ENCODE measurements at places on chromosomes 4 and X.

- no peaks in the 10 kb centered on the region for H3K36me3 ChIP-seq
- H3K4me3 ChIP-seq, result no peak overlapping the region
- no peaks in the 10 kb centered on the region for H3K27me3 ChIP-seq
- no peak for DNase-seq
- no peaks in the 10 kb centered on the region for H3K4me1 ChIP-seq
These were observed 41.8 kb upstream of the RLIM start for GRCh38 chrX:74656079-74656745.

GRCh38 chr4:60365176-60365575, 835.0 kb upstream of the ADGRL3 start:
- H3K4me1 ChIP-seq, result no peaks in the 10 kb centered on the region
- no peak overlapping the region for H3K27ac ChIP-seq
- no peaks in the 10 kb centered on the region for H3K36me3 ChIP-seq
- H3K4me3 ChIP-seq, result no peak overlapping the region
- no peak for DNase-seq

DNA sequence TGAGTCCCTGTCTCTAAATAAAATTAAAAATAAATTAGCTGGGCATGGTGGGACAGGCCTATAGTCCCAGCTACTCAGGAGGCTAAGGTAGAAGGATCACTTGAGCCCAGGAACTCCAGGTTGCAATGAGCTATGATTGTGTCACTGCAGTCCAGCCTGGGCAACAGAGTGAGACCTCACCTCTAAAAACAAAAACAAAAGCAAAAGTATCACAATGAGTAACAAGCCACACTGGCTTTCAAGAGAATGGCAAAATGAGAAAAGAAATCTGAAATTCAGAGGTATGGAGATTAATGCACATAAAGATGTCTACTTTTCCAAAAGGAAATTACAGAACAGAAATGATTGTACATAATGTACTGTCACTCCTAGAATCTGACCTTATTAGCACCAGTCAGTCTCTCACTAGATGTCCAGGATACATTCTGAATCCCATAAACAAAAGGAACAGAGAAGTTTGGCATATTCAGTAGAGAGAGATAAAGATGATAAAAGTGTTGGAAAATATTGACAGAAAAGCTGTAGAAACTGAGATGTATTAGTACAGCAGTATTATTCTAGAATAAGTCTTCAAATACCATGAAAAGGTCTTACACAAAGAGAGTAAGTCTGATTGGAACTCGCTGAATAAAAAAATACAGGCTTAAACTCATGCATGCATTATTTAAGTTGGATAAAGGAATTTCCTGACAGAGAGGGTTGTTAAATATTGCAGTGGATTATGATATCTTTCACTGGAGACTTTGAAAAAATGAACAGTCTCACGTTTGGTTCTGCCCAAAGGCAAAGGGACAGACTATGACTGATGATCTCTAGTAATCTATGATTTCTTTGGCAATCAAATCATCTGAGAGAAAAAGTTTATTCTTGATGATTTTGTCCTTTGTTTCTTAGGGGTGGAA, 102.5 kb downstream of the SH3RF1 start:
- no peak for DNase-seq
- no peak overlapping the region for H3K4me3 ChIP-seq
- H3K4me1 ChIP-seq, result no peaks in the 10 kb centered on the region
- H3K27ac ChIP-seq, result no peak overlapping the region

- no peak overlapping the region for H3K27ac ChIP-seq
- H3K4me1 ChIP-seq, result no peaks in the 10 kb centered on the region
- no peaks in the 10 kb centered on the region for H3K36me3 ChIP-seq
- DNase-seq, result no peak
- H3K27me3 ChIP-seq, result no peaks in the 10 kb centered on the region
These were observed 37.8 kb upstream of the TLR2 start for GRCh38 chr4:153646261-153646660.

DNA sequence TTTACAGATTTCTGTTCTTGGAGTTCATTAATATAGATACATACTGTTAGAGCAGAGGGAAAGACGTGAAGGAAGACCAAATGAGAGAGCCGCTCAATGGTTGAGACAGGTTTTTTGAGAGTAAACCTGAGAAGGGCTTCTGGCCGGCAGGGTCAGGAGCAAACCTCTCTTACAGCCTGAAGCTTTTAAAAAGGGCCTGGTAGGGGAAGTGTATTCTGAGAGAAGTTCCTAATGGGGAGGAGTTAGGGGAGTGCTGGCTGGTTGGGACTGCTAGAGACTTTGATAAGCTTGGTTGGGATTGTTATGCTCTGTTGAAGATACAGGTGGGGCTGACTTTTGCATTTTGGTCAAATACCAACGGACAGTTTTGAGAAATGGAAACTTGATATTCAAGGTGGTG, 186.8 kb upstream of the PABPC4L start:
- no peaks in the 10 kb centered on the region for H3K36me3 ChIP-seq
- H3K4me3 ChIP-seq, result no peak overlapping the region

DNA sequence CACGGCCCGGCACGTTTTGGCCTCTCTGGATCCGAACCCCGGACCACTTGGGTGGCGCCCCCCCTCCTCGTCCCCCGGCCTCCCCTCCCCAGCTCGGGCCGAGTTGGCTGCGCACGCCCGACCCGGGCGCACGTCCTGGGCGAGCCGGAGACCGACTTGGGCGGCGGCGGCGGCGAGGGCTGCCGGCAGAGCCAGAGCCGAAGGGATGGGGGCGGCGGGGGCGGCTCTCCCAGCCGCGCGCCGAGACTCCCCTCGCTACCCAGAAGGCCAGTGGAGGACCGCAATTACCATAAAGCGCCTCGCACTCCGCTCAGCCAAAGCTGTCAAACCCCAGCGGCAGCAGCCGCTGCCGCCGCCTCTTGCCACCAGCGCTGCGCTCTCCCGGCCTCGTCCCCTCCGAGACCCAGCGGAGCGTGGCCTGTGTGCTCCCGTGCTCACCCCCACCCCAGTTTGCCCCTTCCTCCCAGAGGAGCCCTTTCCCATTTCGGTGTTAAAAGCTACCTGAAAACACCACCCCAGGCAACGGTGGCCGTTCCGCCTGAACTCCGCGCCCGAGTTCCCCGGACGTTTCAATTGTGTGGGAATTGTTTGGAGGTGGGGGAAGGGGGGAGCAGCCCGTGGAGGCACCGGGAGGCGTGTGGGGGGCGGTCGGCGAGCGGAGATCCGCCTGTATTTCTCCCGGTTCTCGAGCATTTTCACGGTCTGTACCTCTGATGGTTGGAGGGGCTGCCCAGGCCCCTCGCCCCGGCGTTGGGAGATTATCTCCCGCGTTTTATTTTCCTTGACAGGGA, 701 bp upstream of the BCOR start:
- peaks cover 6% of the 10 kb centered on the region for H3K27me3 ChIP-seq
- no peak overlapping the region for H3K27ac ChIP-seq
- peak overlapping the region; percentile 75 for H3K4me3 ChIP-seq
- DNase-seq, result peak; percentile 52
- H3K4me1 ChIP-seq, result peaks cover 18% of the 10 kb centered on the region
- H3K36me3 ChIP-seq, result no peaks in the 10 kb centered on the region

DNA sequence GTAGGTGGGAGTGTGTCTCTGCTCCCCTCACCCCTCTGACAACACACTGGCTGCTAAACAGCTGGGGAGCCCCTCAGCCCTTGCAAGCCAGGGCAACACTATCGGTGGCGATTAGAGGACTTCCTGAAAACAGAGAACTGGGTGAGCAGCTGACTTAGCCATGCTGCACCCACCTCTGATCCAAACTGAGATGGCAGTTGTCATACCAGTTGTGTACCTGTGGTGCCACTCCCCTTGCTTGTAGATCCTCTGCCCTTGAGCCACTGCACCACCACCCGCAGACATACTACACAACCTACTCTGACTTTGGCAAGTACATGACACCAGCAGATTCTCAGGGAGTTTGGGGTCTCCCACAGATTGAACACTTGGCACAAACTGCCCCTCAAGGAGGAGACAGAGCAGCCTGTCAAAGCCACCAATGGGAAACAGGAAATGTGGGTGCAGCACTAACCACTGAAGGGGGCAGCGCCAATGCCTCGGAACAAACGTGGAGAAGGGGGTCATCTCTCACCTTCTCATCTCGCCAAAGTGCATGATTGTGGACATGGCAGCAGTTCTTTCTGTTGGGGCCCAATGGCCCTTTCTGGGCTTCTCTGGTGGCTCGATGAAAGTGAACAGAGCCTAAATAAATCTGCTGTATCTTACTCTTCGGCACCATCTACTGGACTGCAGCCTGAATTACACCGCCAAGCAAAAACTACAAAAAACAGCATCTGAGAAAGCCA, 119.8 kb downstream of the NEK1 start:
- DNase-seq, result peak; percentile 68
- H3K36me3 ChIP-seq, result no peaks in the 10 kb centered on the region
- H3K27me3 ChIP-seq, result no peaks in the 10 kb centered on the region
- no peaks in the 10 kb centered on the region for H3K4me1 ChIP-seq

- H3K27ac ChIP-seq, result no peak overlapping the region
- H3K4me3 ChIP-seq, result no peak overlapping the region
- no peaks in the 10 kb centered on the region for H3K36me3 ChIP-seq
- no peak for DNase-seq
- H3K27me3 ChIP-seq, result no peaks in the 10 kb centered on the region
- peaks cover 6% of the 10 kb centered on the region for H3K4me1 ChIP-seq
These were observed 44.8 kb upstream of the CBR4 start for GRCh38 chr4:169054879-169055278.

GRCh38 chr4:114161809-114162208, 182.4 kb upstream of the ARSJ start:
- no peaks in the 10 kb centered on the region for H3K27me3 ChIP-seq
- H3K4me3 ChIP-seq, result no peak overlapping the region
- no peaks in the 10 kb centered on the region for H3K4me1 ChIP-seq
- DNase-seq, result no peak
- H3K36me3 ChIP-seq, result no peaks in the 10 kb centered on the region

DNA sequence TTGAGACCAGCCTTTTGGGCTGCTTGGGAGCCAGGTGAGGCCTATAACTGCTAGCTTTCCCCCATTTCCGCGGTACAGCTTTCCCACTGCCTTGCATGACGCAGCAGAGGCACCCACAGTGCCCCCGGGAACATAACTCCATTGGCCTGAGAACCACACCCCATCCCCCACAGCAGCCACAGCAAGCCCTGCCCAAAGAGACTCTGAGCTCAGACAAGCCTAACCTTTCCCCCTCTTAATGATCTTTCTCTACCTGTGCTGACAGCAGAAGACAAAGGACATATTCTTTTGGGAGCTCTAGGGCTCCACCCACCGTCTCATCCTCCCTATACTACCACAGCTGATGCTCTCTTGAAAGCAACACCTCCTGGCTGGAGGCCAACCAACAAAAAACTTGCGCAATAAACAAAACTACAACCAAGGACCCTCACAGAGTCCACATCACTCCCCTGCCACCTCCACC, 114.8 kb downstream of the FANCB start:
- no peaks in the 10 kb centered on the region for H3K27me3 ChIP-seq
- H3K27ac ChIP-seq, result no peak overlapping the region
- no peaks in the 10 kb centered on the region for H3K36me3 ChIP-seq
- DNase-seq, result no peak
- no peak overlapping the region for H3K4me3 ChIP-seq

DNA sequence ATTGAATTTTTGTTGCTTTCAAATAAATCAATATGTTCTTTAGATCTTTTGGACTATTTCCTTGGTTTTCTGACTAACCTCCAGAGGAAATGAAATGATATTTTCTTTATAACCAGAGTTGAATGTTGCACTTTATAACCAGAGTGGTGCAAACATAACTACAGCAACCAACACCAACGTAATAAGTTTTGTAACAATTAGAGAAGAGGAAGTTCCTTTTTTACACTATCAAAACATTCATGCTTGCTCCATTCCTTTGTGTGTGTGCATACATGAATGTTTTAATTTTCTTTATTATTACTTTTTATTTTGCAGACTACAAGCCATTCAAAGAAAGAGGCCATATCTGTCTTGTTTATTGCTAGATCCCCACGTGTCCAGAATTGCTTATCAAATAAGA, 193.0 kb upstream of the PPP3CA start:
- DNase-seq, result no peak
- H3K4me1 ChIP-seq, result no peaks in the 10 kb centered on the region
- H3K4me3 ChIP-seq, result no peak overlapping the region
- no peak overlapping the region for H3K27ac ChIP-seq

- DNase-seq, result no peak
- H3K4me3 ChIP-seq, result no peak overlapping the region
These were observed 82.5 kb downstream of the TIGD2 start for GRCh38 chr4:89193843-89194242.

DNA sequence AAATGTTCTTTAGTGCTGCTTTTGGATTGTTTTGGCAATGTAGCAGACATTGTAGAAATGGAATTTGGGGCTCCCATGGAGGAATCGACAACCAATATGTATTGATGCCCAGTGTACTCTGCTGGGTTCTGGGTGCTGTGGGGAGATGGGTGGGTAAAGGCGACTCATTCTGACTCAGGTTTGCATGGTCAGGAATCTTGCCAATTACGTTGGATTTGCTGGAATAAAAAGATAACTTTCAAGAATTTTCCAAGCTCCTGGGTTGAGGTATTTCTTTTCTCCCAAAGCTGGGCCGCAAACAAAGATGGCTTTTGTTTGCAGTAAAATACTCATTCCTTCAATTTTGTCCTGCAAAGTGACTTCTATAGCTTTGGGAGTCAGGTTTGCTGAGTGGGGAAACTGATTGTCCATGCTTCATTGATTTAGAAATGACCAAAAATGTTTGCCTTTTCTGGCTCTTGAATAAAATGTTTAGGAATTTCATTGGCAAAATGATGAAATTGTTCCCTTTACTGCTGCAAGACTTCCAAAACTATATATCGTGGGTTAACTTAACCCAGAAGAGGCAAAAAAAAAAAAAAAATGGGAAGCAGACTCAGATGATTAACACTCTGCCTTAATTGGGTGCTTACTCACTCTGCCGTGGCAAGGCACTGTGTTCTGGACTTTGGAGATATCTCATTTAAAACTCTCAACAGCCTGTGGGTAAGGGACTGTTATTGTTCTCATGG, 57.0 kb downstream of the RTL9 start:
- peaks cover 2% of the 10 kb centered on the region for H3K4me1 ChIP-seq
- no peaks in the 10 kb centered on the region for H3K36me3 ChIP-seq
- no peak overlapping the region for H3K4me3 ChIP-seq
- no peaks in the 10 kb centered on the region for H3K27me3 ChIP-seq

- H3K27me3 ChIP-seq, result peaks cover 9% of the 10 kb centered on the region
- H3K4me3 ChIP-seq, result peak overlapping the region; percentile 69
- DNase-seq, result no peak
- H3K4me1 ChIP-seq, result no peaks in the 10 kb centered on the region
- H3K27ac ChIP-seq, result no peak overlapping the region
- H3K36me3 ChIP-seq, result no peaks in the 10 kb centered on the region
These were observed 916 bp downstream of the MXRA5 start for GRCh38 chrX:3345281-3346191.

DNA sequence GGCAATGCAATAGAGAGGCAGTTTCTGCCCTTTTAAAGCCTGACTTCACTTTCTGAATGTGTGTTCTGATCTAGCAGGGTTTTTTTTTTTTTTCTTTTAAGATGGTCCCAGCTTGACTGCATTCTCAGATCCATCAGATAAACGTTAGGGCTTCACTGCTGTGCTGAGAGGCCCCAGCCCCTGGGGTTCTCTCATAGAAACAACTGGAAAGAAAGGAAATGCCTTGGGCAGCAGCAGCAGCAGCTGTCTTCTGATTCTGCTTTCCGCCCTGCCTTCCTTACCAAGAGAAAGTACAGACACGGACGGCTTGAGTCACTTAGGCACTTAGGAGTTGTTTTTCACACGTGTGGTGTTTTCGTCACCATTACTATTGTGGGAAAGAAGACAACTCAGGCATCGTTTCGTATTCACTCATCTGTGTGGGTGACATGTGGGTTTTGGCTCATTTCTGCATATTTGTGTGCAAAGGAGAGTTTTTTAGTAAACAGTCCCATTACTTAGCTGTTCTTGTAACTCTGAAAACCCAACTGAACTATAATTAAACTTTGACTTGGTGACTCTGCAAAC, 172.0 kb downstream of the PTTG2 start:
- peaks cover 12% of the 10 kb centered on the region for H3K4me1 ChIP-seq
- peaks cover 28% of the 10 kb centered on the region for H3K27me3 ChIP-seq
- H3K27ac ChIP-seq, result no peak overlapping the region
- DNase-seq, result no peak
